ENCODE measurements at places on chromosomes 13 and 19. TPM values are rescaled to one million over a fixed set of nuclear protein-coding genes. Genes with fewer than 3 reads are reported as not detected.

Gene URI1
- total RNA-seq: 64.8 TPM

Gene LILRB3
- 5.3 TPM for total RNA-seq

Gene RETN
- total RNA-seq: not detected

Gene ZNF345
- total RNA-seq: 25.6 TPM

Gene TEX101
- not detected for total RNA-seq

DNA sequence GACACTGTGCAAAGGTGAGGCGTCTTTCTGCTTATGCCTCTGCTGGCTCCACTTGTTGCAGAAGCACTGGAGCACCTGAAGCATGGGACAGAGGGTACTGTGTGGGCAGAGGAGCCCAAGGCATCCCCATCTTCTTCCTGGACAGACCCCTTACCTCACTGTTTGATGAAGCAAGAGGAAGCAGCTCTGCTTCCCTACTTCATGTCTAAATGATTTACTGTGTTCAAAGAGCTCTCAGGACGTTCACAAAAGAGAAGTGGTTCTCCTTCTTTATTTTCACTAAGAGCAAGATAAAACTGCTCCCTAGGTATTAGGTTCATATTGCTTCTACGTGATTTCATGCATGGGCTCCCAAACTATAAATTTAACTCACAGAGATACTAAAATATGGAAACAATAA lies 1635.4 kb upstream of the SLC10A2 start:
- DNase-seq: no peak

DNA sequence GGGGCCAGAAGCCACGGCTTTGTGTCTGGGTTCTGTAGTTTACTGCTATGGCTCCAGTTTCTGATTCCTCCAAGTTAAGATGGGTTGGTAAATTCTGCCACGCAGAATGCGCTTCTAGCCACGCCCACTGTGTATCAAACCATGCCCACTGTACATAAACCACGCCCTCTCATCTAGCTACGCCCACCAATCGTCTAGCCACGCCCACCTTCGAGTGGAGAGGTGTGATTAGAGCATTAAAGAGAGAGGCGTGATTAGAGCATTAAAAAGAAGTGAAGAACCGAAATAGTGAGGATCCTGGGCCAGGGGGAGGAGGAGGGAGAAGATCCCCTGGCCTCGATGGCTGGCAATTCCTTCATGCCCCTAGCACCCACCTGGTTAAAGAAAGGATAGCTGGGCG lies 43.7 kb upstream of the ADGRE5 start:
- no peak for DNase-seq

- DNase-seq: no peak
Measured at GRCh38 chr19:50433201-50434180, 799 bp downstream of the MYBPC2 start.

GRCh38 chr13:42996584-42996983 lies 4.5 kb upstream of the EPSTI1 start:
- DNase-seq: no peak

GRCh38 chr19:50720181-50720920 lies 749 bp upstream of the SHANK1 start:
- DNase-seq: no peak

DNA sequence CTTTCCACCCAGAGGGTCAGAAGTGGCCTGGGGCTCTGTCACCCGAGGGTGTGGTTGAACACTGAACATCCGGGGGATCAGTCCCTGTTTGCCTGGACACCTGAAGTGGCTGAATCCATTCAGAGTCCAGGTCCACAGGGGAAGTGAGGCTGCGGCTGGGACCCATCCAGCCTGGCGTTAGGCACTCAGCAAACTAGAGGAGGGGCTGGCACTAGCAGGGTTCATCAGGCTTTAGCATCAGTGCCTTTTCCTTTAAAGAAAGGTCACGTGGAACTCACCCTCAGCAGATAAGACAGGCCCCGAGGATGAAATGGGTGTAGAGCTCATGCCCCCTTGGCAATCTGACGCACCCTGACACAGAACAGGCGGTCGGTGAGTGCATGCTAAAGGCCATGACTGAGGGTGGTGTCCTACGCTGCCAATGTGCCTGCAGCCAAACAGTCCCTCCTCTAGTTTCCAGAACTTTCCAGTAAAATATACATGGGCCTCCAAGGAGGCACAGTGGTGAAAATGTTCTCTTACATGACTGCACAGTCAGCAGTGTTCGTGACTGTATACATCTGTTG lies 72.4 kb upstream of the ARHGEF7 start:
- DNase-seq: no peak
